ENCODE measurements at places on chromosomes 1 and 21.

DNA sequence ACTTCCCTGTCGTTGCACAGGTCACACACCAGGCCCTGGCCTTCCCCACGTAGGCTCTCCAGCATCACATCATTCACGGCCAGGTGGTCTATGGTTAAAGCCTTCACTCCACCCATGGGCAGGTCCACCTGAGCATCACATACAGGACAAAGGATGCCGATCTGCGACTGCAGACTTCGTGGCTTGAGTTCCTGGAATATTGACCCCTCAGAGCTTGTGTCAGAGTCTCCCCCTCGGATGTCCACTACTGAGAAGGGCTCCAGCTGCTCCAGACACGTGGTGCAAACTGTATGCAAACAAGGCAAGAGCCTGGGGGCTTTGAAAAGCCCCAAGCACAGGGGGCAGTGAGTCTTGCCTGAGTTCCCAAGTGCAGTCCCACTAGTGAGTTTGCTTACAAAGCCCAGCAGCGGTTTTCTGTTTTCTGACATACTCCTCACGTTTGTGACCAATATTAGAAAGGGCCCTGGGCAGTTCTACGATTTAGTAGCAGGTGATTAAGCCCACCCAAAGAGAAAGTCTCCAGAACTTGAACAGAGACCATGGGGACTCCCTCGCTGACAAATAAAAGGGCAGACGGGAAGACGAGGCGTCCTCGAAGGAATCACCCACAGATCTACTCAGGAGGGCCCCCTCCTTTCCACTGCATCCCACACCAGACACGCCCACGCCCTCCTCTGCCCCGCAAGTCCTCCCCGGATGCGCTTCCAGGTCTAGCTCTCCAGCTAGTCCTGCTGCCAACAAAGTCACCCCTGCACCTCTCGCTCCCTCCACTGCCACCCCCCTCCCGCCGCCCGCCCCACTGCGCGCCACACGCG, 568 bp downstream of the TRIM45 start:
- DNase-seq = no peak

DNA sequence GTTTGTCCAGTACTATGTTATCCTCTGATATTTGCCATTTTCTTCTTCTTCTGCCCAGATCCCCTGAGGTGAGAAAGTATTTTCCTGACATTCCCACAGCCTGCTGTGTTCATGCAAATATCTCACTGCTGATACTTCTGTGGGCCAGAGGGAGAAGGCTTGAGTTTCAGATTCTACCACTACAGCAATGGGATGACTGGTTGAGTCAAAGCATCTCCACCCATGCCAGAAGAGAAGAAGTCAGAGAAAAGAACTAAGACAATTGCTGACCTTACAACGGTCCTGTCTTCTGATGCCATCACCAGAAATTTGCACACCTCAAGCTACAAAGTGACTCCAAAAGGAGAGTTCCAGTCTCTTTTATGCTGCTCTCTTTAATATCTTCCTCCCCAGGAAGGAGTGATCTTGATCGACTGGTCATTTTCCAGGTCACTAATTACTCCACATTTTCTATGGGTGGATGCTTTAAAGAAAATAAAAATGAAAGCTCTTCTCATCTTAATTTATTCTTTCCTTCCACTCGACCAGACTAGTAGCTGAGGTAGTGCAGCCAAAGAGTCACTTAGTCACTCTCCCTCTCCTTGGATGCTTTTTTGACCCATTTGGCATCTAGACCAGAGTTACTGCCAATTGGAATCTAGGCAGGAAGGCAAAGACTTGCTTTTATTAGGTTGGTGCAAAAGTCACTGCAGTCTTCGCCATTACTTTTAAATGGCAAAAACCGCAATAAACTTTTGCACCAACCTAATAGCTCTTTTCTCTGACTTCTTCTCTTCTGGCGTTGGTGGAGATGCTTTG, 195.1 kb downstream of the PTPRC start:
- no peak for DNase-seq

GRCh38 chr1:81582467-81582986, 218.2 kb upstream of the ADGRL2 start:
- DNase-seq = no peak

- no peak for DNase-seq
Observed at GRCh38 chr1:66213491-66213890, 320.5 kb upstream of the SGIP1 start.

- no peak for DNase-seq
Observed at GRCh38 chr1:64162804-64163203, 40.6 kb upstream of the UBE2U start.

DNA sequence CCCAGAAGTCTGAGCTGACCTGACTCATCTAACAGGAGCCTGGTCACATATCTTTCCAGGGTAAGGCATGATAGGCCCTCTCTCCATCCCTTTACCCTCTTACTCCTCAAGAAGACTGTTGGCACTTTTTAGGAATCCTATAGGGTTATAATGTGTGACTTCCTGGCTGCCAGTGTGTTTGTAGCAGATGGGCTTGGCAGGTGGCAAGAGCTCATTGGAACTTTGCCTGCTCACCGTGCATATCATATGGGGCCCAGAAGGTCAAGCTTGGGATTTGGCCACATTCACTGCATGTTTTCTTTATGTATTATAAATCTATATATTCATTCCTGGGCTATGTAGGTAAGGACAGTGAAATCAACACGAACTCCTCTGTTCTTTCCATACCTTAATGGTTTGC, 5.2 kb downstream of the KAZN start:
- no peak for DNase-seq

GRCh38 chr1:4160181-4160580, 260.1 kb upstream of the C1orf174 start:
- no peak for DNase-seq

- DNase-seq = peak; percentile 44
Observed at GRCh38 chr1:248752161-248753028, 3.2 kb downstream of the LYPD8 start.

GRCh38 chr1:58358346-58358745, 188.2 kb downstream of the OMA1 start:
- no peak for DNase-seq

- no peak for DNase-seq
Observed at GRCh38 chr1:220926146-220926545, 46.9 kb downstream of the HLX start.

GRCh38 chr1:24299901-24300300, 19.3 kb upstream of the GRHL3 start:
- no peak for DNase-seq

- DNase-seq = no peak
Observed at GRCh38 chr1:10082785-10083479, 50.2 kb downstream of the UBE4B start.

DNA sequence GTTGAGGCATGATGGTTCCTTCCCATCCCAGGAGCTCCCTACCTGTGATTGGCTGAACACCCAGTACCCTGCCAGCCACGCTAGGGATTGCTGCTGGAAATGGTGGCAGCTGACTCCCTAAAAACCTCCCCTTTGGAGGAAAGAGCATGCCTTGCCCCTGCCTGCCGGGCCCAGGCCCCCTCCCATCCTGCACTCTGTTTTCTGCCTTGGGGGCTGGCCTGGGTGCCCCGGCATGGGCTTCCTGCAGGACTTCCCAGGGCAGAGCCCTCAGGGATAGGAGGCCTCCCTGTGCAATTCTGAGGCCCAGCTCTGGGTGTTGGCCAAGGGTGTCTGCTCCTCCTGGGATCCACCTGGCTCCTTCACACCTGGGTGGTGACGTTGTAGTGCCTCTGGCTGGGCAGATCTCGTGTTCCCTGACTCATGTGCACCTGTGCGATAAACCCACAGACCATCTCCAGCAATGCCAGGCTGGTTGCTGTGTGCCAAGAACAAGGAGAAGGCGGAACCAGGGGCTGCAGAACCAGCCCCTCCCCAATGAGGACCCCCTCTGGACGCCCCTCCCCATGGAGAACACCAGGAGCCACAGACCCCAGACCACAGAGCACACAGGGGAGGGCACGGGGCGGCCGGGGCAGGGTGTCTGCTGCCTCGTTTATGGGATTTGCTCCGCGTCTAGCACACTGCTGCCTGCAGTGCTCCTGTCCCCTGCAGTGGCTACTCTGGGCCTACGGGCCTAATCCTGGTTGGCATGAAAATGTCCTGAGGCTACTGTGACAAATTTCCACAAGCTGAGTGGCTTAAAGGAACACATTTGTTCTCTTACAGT, 13.6 kb downstream of the CSTB start:
- no peak for DNase-seq

DNA sequence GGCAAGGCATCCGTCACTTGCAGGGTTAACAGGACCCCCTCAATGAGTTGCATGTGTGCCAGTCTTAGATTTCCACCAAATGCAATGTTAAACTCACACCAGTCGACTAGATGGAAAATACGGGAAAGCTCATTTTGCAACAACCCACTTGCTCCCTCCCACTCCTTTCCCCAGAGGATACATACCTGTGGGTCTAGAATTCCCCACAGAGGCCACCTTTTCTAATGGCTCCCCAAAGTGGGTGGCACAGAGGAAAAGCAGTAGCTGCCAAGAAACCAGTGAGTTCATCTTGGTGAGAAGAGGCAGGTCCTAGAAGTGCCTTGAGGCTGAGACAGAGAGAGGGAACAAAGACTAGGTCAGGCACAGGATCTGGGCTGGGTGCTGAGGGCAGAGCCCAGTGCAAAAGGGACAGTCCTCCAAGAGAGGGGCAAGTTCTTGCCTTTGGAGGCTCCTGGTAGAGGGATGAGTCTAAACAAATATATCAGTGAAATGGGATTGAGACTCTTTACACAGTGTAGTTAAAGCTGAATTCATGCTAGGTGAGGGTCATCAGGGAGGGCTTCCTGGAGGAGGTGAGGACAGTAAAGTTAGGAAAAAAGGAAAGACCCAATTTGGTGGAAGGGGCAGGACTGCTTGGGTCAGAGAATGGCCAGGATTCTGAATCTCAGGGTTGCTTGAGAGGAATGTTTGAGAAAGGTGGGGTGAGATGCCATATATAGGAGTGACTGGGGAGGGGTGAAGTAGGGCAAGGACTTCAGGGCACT, 3.5 kb downstream of the KISS1 start:
- DNase-seq = no peak

GRCh38 chr1:100387209-100387608, 34.9 kb downstream of the CDC14A start:
- no peak for DNase-seq

GRCh38 chr1:115170961-115171392, 81.7 kb upstream of the TSPAN2 start:
- no peak for DNase-seq

DNA sequence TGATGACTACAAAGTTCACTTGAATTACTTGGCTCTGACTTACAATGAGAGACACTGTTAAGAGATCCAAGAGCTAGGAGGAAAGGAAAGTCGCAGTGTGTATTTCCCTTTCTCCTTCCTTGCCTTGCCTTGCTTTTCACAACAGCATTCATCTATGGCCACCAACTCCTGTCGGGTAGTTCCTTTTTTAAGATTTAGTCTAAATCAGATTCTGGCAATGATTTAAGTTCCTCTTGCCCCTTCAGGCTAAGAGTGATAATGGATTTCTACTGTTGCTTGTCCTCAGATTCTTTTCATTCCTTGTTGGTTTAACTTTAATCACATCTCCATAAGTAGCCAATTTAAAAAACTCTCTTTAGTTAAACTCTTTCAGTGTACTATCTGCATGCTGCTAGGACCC, 91.9 kb downstream of the GTF2B start:
- no peak for DNase-seq

DNA sequence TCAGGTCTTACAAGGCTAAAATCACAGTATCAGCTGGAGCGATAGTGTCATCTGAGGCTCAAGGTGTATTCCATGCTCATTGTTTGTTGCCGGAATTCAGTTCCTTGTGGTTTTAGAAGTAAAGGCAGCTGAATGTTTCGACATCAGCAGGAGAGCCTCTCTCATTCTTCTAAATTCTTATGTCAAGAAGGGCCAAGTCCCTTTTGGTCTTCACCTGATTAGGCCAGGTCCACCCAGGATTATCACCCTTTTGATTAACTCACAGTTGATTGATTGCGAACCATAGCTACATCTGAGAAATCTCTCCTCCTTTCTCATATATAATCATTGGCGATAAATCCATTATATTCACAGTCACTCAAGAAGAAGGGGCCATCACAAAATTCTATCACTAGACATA, 806.7 kb upstream of the PRMT6 start:
- DNase-seq = no peak

DNA sequence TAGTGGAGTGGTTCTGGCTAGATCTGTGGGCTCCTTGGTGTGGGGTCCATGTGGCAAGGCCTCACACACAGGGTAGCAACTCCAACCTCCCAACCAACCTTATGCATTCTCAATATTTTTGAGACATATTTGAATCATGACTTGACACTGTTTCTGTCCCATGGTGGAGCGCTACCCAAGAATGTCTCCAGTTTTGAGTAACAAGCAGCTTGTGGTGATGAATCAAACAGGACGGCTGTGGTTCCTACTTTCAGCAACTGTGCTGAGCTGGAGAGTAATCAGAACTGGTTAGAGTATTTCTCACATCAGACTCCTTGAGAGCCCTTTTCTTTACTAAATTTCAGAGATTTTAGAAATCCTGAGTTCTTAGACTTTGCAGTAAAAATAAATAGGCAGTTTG, 3.1 kb downstream of the LCE3D start:
- no peak for DNase-seq

DNA sequence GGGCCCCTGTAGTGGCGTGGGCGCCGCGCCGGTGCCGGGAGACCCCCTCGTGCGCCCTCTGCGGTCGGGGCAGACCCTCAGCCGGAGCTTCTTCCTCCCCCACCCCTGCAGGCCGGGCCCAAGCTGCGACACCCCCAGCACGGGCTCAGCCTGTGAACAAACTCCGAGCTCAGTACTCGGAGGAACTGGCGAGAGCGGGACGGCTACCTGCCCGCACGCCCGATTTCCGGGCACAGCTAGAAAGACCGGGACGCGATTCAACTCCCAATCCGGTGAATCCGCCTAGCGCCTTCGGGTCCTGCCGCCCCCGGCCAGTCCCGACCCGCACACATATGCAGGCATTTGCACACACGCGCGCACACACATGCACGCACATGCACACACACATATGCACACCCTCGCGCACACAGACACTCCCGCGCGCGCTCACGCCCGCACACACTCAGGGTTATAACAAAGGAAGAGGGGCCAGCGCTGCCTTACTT, 580 bp upstream of the BLACAT1 start:
- DNase-seq = no peak

DNA sequence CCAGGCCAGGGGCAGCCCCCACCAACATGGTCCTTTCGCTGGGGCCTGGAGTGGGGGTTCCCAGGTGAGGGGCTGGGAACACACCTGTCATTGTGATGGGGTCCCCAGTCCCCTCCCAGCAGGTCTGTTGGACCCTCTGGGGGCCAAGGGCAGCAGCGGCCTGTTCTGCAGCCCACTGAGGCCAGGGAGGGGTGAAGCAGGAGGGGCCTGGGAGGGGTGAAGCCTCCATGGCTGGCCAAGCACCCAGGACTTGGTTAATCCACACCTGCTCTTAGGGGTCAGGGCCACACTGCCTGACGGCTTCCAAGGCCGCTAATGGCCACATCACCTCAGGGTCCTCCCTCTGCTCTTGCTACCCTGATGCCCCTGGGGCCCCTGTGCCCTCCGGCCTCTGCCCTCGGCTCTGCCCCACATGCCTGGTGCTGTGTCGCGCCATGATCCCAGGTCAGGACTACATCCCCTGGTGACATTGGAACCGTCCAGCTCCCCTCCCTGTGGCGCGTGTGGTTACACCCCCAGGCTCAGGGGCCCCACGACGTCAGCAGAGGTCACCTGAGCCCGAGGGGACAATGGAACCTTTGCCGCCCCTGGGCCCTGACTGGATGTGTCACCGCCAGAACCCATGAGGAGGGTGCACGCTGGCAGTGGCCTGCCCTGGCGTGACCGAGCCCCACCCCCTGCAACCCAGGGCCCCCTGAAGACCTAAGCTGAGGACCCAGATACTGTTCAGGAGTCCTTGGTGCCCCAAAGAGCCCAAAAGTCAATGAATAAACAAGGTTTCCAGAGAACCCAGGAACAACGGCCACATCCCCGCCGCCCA, 7.0 kb downstream of the TNFRSF18 start:
- no peak for DNase-seq

- DNase-seq = no peak
Observed at GRCh38 chr1:36638268-36638667, 155.6 kb upstream of the CSF3R start.

Data from NAMALWA (cell line).